ENCODE measurements at places on chromosomes 2 and 18. TPM values are rescaled to one million over a fixed set of nuclear protein-coding genes. Genes with fewer than 3 reads are reported as not detected.

GRCh38 chr18:56953428-56954198 lies 193.3 kb upstream of the BOD1L2 start:
- no peaks in the 10 kb centered on the region for H3K36me3 ChIP-seq
- H3K4me1 ChIP-seq = no peaks in the 10 kb centered on the region
- H3K27me3 ChIP-seq = no peaks in the 10 kb centered on the region
- H3K27ac ChIP-seq = no peak overlapping the region

- H3K4me1 ChIP-seq = no peaks in the 10 kb centered on the region
- no peak overlapping the region for H3K27ac ChIP-seq
- DNase-seq = no peak
Measured at GRCh38 chr2:29492701-29493100, 377.5 kb downstream of the CLIP4 start.

DNA sequence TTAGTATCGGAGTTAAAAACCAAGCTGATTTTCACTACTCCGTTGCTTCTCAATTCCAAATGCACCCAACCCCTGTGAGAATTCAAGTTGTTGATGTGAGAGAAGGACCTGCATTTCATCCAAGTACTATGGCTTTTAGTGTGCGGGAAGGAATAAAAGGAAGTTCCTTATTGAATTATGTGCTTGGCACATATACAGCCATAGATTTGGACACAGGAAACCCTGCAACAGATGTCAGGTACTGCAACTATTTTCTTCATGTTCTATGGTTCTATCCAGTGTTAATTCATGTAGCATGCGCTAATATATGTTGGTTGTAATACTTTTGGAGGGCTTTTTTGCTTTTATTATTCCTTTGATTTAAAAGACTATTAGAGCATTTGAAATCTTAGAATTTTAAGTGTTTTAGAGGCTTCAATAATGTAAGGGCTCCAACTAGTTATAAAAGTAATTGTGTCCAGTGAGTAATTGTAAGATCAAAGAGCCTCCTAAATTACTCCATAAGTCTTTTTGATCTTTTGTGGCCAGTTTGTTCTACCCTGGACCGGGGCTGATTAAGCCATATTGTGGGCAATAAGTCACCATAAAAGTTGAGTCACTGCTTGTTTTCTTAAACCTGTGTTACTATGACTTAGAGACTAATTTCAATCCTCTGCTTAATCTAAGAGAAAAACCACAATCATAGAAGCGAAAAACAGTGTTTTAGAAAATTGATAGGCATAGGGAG lies 22.9 kb downstream of the DSG4 start:
- peaks cover 19% of the 10 kb centered on the region for H3K4me1 ChIP-seq
- H3K27me3 ChIP-seq = no peaks in the 10 kb centered on the region
- no peak overlapping the region for H3K27ac ChIP-seq
- no peak overlapping the region for H3K4me3 ChIP-seq
- H3K36me3 ChIP-seq = no peaks in the 10 kb centered on the region
- DNase-seq = no peak

GRCh38 chr18:62659698-62660097 lies 55.6 kb upstream of the PHLPP1 start:
- H3K36me3 ChIP-seq = no peaks in the 10 kb centered on the region
- DNase-seq = no peak
- H3K4me3 ChIP-seq = no peak overlapping the region

- DNase-seq = no peak
- no peaks in the 10 kb centered on the region for H3K36me3 ChIP-seq
- H3K27me3 ChIP-seq = peaks cover 5% of the 10 kb centered on the region
- H3K4me1 ChIP-seq = no peaks in the 10 kb centered on the region
Measured at GRCh38 chr2:29829841-29830240, 91.5 kb downstream of the ALK start.

- no peaks in the 10 kb centered on the region for H3K36me3 ChIP-seq
- no peaks in the 10 kb centered on the region for H3K4me1 ChIP-seq
- H3K27ac ChIP-seq = no peak overlapping the region
- DNase-seq = no peak
- peaks cover 14% of the 10 kb centered on the region for H3K27me3 ChIP-seq
Measured at GRCh38 chr18:57329856-57330255, 22.5 kb upstream of the ST8SIA3 start.

- H3K27ac ChIP-seq = no peak overlapping the region
- no peaks in the 10 kb centered on the region for H3K27me3 ChIP-seq
- H3K4me3 ChIP-seq = no peak overlapping the region
- H3K36me3 ChIP-seq = no peaks in the 10 kb centered on the region
- DNase-seq = no peak
Measured at GRCh38 chr2:191158747-191159146, 8.0 kb upstream of the STAT4 start.

GRCh38 chr18:41695441-41695840 lies 259.6 kb upstream of the PIK3C3 start:
- H3K4me1 ChIP-seq = no peaks in the 10 kb centered on the region
- DNase-seq = no peak
- no peak overlapping the region for H3K4me3 ChIP-seq
- no peaks in the 10 kb centered on the region for H3K27me3 ChIP-seq
- no peaks in the 10 kb centered on the region for H3K36me3 ChIP-seq

- no peaks in the 10 kb centered on the region for H3K27me3 ChIP-seq
- no peak overlapping the region for H3K27ac ChIP-seq
- DNase-seq = no peak
Measured at GRCh38 chr2:171404261-171404660, 29.5 kb downstream of the METTL8 start.

DNA sequence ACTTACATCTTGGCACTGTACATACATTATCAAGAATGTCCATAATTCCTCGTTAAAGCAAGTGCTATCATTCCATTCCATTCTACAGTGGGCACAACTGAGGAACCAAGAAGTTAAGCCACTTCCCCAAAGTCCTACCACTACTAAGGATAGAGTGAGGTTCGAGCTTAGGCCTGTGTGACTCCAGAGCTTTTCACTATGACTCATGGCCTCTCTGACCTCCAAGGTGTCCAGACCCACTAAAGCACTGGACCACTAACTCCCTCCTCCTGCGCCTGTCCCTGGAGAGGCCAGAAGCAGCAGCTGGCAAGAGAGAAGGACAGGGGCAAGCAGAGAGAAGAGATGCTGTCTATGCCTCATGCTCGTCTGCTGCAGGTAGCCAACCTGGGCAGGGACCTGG lies 117.0 kb downstream of the ZBTB7C start:
- no peak overlapping the region for H3K4me3 ChIP-seq
- no peak for DNase-seq
- H3K36me3 ChIP-seq = no peaks in the 10 kb centered on the region
- no peaks in the 10 kb centered on the region for H3K27me3 ChIP-seq

- no peak for DNase-seq
- peaks cover 71% of the 10 kb centered on the region for H3K4me1 ChIP-seq
- H3K27me3 ChIP-seq = no peaks in the 10 kb centered on the region
- H3K4me3 ChIP-seq = no peak overlapping the region
- H3K36me3 ChIP-seq = no peaks in the 10 kb centered on the region
Measured at GRCh38 chr2:20614201-20615067, 36.5 kb downstream of the HS1BP3 start.

- H3K27me3 ChIP-seq = no peaks in the 10 kb centered on the region
- H3K36me3 ChIP-seq = no peaks in the 10 kb centered on the region
- H3K4me1 ChIP-seq = no peaks in the 10 kb centered on the region
- no peak overlapping the region for H3K4me3 ChIP-seq
- no peak overlapping the region for H3K27ac ChIP-seq
Measured at GRCh38 chr2:161107265-161107664, 53.0 kb upstream of the TANK start.

GRCh38 chr18:57864615-57865121 lies 61.6 kb upstream of the ATP8B1 start:
- no peaks in the 10 kb centered on the region for H3K4me1 ChIP-seq
- no peaks in the 10 kb centered on the region for H3K36me3 ChIP-seq
- no peaks in the 10 kb centered on the region for H3K27me3 ChIP-seq
- H3K27ac ChIP-seq = no peak overlapping the region

DNA sequence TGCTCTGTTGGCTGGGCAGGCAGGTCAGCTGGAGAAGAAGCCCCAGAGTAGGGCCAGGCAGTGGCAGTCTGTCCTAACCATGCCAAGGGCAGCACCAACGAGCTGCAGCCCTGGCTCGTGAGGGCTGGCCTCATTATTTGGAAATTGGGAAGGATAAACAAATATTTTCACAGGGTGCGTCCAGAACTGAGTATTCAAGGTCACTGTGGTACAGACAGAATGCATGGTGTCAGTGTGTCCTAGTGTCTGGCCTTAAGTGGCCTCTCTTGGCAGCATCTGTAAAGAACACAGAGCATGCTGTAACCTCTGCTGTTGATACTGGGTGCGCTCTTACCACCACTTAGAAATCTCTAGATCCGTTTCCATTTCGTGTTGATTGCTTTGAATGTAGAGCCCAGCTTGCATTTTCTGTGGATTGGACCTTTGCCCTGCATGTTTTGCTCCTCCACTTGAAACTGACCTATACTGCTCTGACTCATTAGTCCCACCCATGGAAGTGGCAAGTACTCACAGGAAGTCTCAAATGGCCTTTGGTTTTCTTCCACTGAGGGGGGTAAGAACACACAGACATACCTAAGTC lies 88.2 kb downstream of the GREB1L start:
- H3K27ac ChIP-seq = peak overlapping the region; percentile 77
- no peaks in the 10 kb centered on the region for H3K27me3 ChIP-seq
- no peaks in the 10 kb centered on the region for H3K36me3 ChIP-seq
- H3K4me1 ChIP-seq = no peaks in the 10 kb centered on the region

DNA sequence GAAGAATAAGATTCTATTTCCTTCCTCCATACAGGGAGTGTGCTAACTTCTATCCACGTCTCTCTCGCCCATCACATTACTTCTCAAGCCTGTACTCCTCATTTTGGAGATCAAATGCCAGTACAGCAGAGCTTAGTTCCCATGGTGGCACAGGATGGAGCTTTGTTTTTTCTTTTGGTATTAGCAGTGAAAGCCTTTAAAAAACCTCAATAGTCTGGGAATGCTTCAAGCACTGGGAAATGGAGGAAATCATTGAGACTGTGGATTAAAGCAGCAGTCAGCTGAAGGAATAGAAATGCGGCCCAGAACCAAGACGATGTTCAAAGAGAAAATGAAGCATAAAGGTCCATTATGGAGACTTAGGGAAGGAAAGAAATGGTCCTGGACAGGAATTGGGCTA lies 102.3 kb downstream of the NRXN1 start:
- DNase-seq = no peak
- H3K4me3 ChIP-seq = no peak overlapping the region
- H3K36me3 ChIP-seq = no peaks in the 10 kb centered on the region
- H3K4me1 ChIP-seq = no peaks in the 10 kb centered on the region
- H3K27ac ChIP-seq = no peak overlapping the region

- H3K4me1 ChIP-seq = peaks cover 38% of the 10 kb centered on the region
- H3K27me3 ChIP-seq = no peaks in the 10 kb centered on the region
- DNase-seq = no peak
- no peaks in the 10 kb centered on the region for H3K36me3 ChIP-seq
- no peak overlapping the region for H3K4me3 ChIP-seq
Measured at GRCh38 chr2:158499383-158499782, 42.6 kb downstream of the PKP4 start.

DNA sequence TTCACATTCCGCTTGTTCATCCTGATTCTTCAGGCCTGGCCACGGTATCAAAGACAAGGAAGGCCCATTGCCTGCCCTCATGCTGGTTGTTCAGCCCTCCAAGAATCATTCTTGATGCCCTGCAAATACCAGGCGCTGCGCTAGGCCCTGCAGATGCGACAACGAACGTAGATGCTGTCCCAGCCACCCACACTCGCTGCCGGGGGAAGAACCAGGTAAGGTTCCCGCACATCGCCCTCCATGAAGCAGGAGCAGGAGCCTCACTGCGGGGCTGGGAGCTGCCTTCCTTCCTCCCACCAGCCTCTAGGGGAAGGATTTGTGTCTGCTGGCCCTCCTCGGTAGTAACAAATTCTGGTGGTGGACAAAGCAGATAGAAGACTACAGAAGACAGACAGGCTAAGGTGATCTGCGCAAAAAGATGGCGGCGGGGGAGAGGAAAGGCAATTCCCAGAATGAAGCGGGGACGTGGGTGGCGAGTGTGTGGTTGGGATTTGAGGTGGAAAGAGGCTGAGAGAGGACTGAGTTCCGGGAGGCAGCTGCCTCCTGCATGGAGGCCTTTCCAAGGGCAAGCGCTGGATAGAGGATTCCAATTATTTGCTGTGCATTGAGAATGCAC lies 19.8 kb upstream of the GPR55 start:
- H3K27ac ChIP-seq = no peak overlapping the region
- DNase-seq = no peak
- H3K4me1 ChIP-seq = no peaks in the 10 kb centered on the region
- no peak overlapping the region for H3K4me3 ChIP-seq
- no peaks in the 10 kb centered on the region for H3K36me3 ChIP-seq

DNA sequence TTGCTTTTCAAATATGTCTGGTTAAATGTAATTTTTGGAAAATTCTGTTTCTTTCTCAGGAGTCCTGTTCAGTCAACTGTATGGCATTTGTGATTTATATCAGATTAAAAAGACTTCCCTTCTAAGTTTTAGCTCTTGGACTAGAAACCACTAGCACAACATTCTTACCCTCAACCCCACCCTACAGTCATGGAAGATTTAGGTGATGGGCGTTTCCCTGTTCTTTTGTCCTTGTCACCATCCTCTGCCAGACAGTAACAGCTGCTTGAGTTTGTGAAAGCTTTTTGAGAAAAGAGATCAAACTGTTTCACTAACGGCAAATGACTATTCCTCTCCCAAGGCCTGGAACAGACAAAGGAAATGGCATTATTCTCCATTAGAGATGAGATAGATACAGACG lies 31.8 kb downstream of the SERPINB5 start:
- no peak overlapping the region for H3K4me3 ChIP-seq
- H3K4me1 ChIP-seq = no peaks in the 10 kb centered on the region
- no peak overlapping the region for H3K27ac ChIP-seq
- no peaks in the 10 kb centered on the region for H3K27me3 ChIP-seq
- DNase-seq = no peak

GRCh38 chr2:1621041-1621440 lies 123.3 kb downstream of the PXDN start:
- no peaks in the 10 kb centered on the region for H3K27me3 ChIP-seq
- no peak overlapping the region for H3K4me3 ChIP-seq
- H3K27ac ChIP-seq = no peak overlapping the region
- no peak for DNase-seq

DNA sequence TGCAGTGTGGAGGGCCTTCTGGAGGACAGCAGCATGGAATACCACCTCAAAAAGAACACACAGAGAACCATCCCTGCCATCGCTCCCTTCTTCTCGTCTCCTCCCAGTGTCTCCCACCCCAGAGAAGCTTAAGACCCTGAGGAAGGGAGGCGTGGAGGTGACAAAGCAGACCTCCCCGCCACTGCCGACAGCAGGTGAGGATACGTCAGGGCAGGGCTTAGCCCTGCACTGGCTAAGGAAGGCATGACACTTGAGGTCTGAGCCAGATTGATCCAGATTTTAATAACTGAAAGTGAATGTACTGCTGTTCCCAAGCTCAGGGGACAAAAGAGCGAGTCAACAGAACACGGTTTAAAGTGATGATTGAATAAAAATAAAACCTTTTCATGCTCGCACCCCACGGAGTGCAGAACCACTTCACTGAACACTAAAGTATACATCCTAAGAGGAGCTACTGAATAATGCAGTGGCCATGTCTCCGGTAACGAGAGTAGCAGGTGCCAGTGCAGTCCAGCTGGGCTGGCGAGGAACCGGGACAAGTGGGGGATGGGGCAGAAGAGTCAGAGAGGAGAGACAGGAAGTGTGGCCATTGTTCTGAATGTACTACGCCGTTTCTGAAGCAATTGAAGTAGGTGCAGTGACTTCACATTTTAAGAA lies 391.0 kb downstream of the CDH2 start:
- DNase-seq = no peak
- no peak overlapping the region for H3K27ac ChIP-seq
- no peak overlapping the region for H3K4me3 ChIP-seq
- no peaks in the 10 kb centered on the region for H3K4me1 ChIP-seq

- no peak for DNase-seq
- no peak overlapping the region for H3K27ac ChIP-seq
- H3K27me3 ChIP-seq = no peaks in the 10 kb centered on the region
Measured at GRCh38 chr18:61608316-61608715, 275.1 kb downstream of the CDH20 start.

C2orf72 gene
- not detected for total RNA-seq

TFPI gene
- total RNA-seq = 32.8 TPM

MYCN gene
- 0.97 TPM for total RNA-seq

IMPACT gene
- 27.5 TPM for total RNA-seq

FARSB gene
- 20.1 TPM for total RNA-seq
